Activated T-helper 2 cell treated with anti-CD3 and anti-CD28 coated beads, Interferon-gamma antibody, Interleukin-2, Interleukin-4, amounts not matched to agents 10 μg/mL and 5 μg/mL and 100 μg/mL, durations not matched to agents 14 hours and 24 hours and 36 hours (primary cell): ENCODE measurements at places on chromosomes 5 and 9. TPM values are rescaled to one million over a fixed set of nuclear protein-coding genes. Genes with fewer than 3 reads are reported as not detected.

Gene MARCOL
- not detected in 2 replicates for total RNA-seq

Gene EPB41L4A
- total RNA-seq = 0.34 and 0.68 TPM in 2 replicates

Gene PTPRD
- total RNA-seq = 1.1 and 1.5 TPM in 2 replicates

Gene TRIM7
- total RNA-seq = 3.9 and 4.8 TPM in 2 replicates

Gene HK3
- total RNA-seq = 0.25 and 0.52 TPM in 2 replicates

Gene GPR150
- 0.11 and 0.14 TPM in 2 replicates for total RNA-seq

Gene TAF1L
- total RNA-seq = not detected in 2 replicates

Gene PCSK1
- not detected in 2 replicates for total RNA-seq

Gene NOL8
- total RNA-seq = 73.2 and 75.5 TPM in 2 replicates

Gene PLEKHG4B
- total RNA-seq = not detected in 2 replicates

Gene RUSC2
- 5.9 and 6.7 TPM in 2 replicates for total RNA-seq

Gene PCDHGA6
- 0.48 and 0.55 TPM in 2 replicates for total RNA-seq

Gene KIAA1191
- total RNA-seq = 55.5 and 61.3 TPM in 2 replicates

Gene TUT7
- total RNA-seq = 41.5 and 41.9 TPM in 2 replicates

Gene ROR2
- not detected in 2 replicates for total RNA-seq

Gene JAKMIP2
- total RNA-seq = 4.1 and 4.9 TPM in 2 replicates

Gene TLX3
- total RNA-seq = not detected in 2 replicates

Gene ITK
- total RNA-seq = 313 and 319 TPM in 2 replicates

Gene ZFP37
- 0.21 and 0.30 TPM in 2 replicates for total RNA-seq

Gene TMEM252
- total RNA-seq = not detected in 2 replicates

Gene SLC45A2
- total RNA-seq = not detected in 2 replicates

Gene BAAT
- total RNA-seq = not detected in 2 replicates

Gene PLAC8L1
- total RNA-seq = 0.71 and 0.74 TPM in 2 replicates

Gene CAST
- 110 TPM in 2 replicates for total RNA-seq

Gene FOXD4L4
- total RNA-seq = 0.11 TPM in 1 of 2 replicates, not detected in the other

Gene TPPP
- total RNA-seq = 0.09 and 0.11 TPM in 2 replicates

Gene COL23A1
- not detected in 2 replicates for total RNA-seq
